ENCODE measurements at places on chromosomes 5 and 9. TPM values are rescaled to one million over a fixed set of nuclear protein-coding genes. Genes with fewer than 3 reads are reported as not detected.

Gene GIN1
- total RNA-seq = 12.4 TPM

Gene AFAP1L1
- 33.2 TPM for total RNA-seq

Gene DNAH5
- total RNA-seq = 0.63 TPM

GRCh38 chr9:4159696-4160095, 140.2 kb downstream of the GLIS3 start:
- DNase-seq = no peak

GRCh38 chr5:159353661-159354252, 23.5 kb upstream of the IL12B start:
- peak; percentile 35 for DNase-seq

GRCh38 chr9:34405719-34406118, 29.0 kb upstream of the MYORG start:
- no peak for DNase-seq

All from SJSA1 (cell line).